Transverse colon (tissue), 4 donors: ENCODE measurements at places on chromosomes 7 and 10. TPM values are rescaled to one million over a fixed set of nuclear protein-coding genes. Genes with fewer than 3 reads are reported as not detected.

- no peak for DNase-seq
Measured at GRCh38 chr7:121516821-121517220, 120.7 kb upstream of the FAM3C start.

The CFTR gene
- 43.0 TPM for total RNA-seq

GRCh38 chr7:111483078-111483477 is 79.2 kb downstream of the IMMP2L start:
- no peak for DNase-seq

The SPACDR gene
- not detected for total RNA-seq

DNA sequence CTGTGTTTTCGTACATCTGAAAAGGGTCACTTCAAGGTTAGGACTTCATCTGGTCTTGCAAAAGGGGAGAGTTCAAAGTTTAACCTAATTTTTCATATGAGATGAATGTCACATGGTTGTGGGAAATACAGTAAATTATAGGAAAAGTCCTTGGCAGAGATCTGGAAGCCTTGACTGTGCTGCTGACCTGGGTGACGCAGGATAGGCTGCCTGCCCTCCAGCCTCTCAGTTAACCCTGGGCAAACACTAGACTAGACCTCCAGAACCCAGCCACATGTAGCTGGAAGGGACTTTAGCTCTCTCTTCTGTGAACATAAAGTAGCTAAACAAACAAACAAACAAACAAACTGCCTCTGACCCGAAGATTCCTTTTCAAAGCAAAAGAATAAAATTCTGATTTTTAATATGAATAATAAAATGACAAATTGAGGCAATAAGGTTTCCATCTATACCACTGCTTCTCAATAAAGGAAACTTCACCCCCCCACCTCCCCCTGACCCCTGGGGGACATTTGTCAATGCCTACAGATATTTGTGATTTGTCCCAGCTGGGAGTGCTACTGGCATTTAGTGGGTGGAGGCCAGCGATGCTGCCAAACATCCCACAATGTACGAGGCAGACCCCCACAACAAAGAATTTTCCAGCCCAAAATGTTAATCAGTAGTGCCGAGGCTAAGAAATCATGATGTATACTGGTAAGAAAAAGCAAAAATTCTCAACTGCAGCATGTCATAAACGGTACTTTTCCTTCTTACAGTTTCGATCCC is 75.2 kb upstream of the PRR15 start:
- no peak for DNase-seq

DNA sequence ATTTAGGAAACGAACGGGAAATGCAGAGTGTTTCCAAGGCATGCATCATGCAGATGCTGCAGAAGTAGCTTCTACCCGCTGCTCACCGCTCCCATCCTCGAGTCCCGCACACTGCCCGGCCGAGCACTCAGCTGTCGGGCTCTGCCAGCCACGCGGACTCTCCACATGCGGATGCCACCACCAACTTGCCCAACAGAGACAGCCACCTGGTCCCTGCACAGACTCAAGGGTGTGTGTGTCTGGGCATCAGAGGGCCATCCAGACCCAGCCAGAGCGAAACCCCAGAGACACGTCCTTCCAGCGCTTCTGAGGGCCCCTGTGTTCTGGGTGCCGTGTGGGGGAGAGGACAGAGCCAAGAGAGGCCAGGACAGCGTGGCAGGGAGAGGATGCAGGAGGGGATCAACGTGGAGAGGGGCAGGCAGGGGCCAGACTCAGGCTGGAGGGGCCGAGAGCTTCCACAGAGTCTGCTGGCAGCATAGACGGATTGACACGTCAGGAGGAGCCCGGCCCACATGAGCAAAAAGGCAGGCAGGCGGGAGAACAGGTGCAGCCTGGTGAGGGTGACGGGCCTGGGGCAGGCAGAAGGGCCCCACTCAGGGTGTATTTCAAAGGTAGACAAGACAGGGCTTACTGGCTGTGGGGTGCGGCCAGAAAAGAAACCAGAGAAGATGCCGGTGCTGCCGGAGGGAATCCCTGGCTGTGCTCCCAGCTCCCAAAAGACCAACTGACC is 18.3 kb downstream of the GPER1 start:
- DNase-seq: no peak

The AKR1D1 gene
- not detected for total RNA-seq

- DNase-seq: peak; percentile 81
Measured at GRCh38 chr10:46282842-46283574, 3.8 kb upstream of the ANTXRL start.

The AKR1C4 gene
- not detected for total RNA-seq

GRCh38 chr7:40205992-40206391 is 71.2 kb downstream of the SUGCT start:
- DNase-seq: no peak

- peak; percentile 76 for DNase-seq
Measured at GRCh38 chr10:72026278-72027111, 61.9 kb downstream of the SPOCK2 start.

The RNF32 gene
- total RNA-seq: 1.6 TPM

DNA sequence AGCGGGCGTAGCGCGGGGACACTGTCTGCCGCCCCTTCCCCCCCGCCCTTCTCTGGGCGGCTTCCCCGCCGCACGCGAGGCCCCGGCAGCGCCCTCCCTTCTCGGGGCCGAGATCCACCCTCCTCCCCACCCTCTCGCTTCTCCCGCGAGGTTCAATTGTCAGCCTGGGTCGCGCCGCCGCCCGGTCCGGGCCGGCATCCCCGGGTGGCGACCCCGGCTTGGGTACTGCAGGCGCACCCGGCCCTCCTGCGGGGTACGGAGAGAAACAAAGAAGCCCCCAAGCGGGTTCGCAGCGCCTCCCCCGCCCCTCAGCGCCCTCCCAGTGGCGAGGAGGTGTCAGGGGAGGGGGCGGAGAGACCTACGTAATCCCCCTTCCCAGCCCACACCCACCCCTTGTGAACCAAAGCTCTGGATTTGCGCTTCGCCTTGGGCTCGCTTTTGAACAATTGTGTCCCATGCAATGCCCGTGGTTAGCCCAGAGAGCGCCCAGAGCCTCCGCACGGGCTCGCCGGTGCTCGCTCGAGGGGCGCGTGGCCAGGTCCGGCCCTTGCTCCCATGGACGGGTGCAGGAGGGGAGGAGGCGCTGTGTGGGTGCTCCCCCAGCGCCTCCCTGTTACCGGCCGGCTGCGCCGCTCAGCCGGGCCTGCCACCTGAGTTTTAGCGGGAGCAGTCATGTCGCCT is 634 bp downstream of the HECW1 start:
- no peak for DNase-seq

DNA sequence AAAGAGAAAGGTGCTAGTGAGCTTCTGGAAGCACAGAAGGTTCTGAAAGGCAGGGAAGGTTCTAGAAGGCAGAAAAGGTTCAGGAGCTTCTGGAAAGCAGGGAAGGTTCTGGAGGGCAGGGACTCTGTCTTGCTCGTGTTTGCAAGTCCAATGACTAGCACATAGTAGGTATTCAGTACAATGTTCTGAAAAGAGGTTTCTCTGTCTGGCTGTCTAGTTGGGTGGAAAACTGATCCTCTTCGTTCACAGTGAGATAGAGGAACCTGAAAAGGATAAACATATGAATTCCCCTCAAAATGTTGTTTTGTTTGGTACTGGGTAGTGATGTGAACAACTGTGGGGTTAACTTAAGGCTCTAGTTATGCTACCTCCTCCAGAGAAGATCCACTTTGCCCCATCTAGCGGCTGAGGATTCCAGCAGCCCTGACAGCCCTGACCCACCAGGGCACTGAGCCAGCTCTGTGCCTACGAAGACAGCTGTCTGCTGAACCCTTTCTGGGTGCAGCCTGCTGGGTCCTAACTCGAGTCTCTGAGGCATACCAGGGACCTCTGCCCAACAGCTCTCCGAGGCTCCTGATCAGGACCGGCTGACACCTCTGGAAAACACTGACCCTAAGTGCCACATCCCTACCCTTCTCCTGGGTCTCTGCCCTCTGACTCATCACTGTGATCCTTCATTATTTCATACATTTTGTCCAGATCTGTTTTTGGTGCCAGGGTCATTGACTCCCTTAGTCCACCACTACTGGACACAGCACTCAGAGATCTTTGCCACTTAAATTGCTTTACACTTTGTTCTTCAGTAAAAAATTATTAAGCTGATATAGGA is 15.4 kb downstream of the PTPRN2 start:
- no peak for DNase-seq

GRCh38 chr10:76229341-76229740 is 797.9 kb downstream of the LRMDA start:
- DNase-seq: no peak

The TYSND1 gene
- total RNA-seq: 48.8 TPM

DNA sequence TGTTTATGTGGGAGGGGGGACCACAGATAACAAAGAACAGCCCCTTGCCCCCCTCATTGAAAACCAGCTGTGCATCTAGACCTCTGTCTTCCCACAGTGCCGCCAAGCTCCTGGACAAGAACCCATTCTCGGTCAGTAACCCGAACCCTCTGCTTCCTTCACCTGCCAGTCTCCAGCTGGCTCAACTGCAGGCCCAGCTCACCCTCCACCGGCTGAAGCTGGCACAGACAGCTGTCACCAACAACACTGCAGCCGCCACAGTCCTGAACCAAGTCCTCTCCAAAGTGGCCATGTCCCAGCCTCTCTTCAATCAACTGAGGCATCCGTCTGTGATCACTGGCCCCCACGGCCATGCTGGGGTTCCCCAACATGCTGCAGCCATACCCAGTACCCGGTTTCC is 91.0 kb upstream of the PDCD4 start:
- DNase-seq: no peak

The NME8 gene
- not detected for total RNA-seq

GRCh38 chr10:53314876-53315275 is 542.3 kb upstream of the MBL2 start:
- DNase-seq: no peak

GRCh38 chr10:22259280-22259679 is 41.5 kb upstream of the EBLN1 start:
- DNase-seq: no peak

- no peak for DNase-seq
Measured at GRCh38 chr10:43377424-43377883, 6.0 kb downstream of the FXYD4 start.

The GIMAP5 gene
- 8.9 TPM for total RNA-seq

The OR2A7 gene
- total RNA-seq: 31.1 TPM
